ENCODE measurements at places on chromosomes 6 and 20. TPM values are rescaled to one million over a fixed set of nuclear protein-coding genes. Genes with fewer than 3 reads are reported as not detected.

Gene NFKBIL1
- 26.1 TPM for total RNA-seq

Gene HACE1
- 12.4 TPM for total RNA-seq

Gene ARMC2
- 7.9 TPM for total RNA-seq

Gene TFEB
- 8.6 TPM for total RNA-seq

DNA sequence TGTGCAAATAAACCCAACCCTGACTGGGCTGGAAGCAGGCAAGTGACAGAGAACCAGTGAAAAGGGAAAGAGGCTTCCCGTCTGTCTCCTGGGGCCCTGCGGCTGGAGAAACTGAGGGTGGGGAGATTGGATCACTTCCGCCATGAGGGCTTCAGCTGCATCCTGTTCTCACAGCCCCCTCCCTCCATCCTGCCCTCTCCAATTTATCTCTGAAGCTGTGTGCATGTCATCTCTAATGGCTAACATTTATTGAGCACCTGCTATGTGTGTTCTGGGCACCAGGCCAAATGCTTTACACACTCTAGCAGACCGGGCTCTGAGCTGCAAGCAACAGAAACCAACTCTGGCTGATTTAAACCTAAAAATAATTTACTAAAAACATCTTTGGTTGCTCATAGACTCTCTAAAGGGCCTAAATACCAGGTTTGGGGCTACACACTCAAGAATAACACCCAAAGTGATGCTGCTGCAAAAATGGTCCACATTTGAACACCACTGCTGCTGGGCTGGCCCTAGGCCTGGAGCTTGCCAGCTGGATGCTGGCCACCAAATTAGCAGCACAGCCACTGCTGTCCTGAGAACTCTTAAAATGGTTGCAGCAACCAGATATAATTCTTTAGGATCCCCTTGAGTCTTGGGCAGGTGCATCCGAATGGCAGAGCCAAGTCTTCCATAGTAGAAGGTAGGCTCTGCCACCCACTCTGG lies 123.6 kb upstream of the LRFN2 start:
- DNase-seq, result no peak

DNA sequence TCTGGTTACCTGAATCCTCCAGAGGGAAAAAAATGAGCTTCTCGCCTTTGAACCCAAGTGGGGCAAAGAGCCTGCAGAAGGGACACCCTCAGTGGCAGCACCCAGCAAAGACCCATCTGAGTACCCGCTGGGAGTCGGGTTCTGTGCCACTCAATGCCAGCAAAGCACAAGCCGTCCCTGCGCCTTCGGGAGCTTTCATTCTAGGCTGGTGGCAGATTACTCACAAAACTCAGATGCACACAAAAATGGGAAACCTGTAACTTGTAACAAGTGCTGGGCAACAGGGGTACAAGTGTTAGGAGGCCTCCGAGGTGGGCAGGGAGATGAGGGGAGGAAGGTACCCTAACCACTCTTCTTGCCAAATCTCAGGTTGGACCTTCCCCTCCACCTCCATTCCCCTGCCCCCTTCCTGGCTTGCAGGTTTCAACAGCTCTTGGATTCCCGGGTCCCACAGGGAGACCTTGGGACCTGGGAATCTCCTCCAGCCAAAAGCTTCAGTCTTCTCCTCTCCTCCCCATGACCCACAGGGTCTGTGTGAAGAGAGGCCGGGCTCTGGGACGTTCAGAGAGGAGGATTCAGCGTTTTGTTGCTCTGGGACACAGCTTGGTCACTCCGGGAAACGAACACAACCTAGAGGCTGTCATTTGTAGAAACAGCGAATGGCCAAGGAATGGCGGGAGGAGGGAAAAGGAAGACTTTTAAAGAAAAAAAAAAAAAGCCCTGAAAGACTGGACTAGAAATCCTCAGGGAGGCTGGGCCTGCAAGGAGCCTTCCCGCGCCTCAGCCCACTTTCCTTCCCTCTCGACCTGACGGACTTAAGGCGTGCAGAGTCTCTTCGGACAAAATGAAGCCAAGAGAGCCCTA lies 1.2 kb upstream of the PARD6B start:
- no peak for DNase-seq

- no peak for DNase-seq
Observed at GRCh38 chr6:136251394-136251793, 1.3 kb upstream of the MTFR2 start.

DNA sequence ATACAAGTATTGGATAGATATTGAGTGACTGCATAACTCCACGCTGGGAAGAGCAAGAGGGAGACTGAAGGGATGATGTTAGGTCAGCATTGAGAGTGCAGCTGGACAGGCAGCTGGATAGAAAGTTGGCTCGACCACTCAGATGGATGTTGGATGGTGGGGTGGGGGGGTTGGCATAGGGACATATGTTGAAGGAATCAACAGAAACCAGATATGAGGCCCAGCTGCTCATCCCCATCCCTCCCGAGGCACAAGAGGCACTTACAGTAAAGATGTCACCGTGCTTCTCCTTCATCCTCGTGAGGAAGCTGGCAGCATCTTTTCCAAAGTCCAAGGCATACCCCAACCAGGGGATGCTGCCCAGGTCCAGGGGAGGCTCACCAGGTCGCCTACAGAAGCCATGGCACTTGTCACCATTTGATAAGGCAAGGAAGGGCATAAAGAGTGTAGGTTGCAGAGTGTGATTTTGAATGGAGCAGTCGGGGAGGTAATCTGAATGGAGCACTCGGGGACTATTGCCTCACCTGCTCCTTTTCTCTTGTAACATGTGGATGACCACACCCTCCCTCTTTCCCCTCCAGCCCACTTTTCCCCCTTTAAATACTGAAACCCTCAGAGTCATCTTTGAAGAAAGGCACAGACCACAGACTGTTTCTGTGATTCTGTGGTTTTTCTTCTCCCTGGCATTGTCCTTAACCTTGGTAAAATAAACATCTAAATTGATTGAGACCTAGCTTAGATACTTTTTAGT lies 18.0 kb downstream of the PTGIS start:
- no peak for DNase-seq

GRCh38 chr20:46031701-46032254 lies 2.8 kb downstream of the SLC12A5 start:
- no peak for DNase-seq

DNA sequence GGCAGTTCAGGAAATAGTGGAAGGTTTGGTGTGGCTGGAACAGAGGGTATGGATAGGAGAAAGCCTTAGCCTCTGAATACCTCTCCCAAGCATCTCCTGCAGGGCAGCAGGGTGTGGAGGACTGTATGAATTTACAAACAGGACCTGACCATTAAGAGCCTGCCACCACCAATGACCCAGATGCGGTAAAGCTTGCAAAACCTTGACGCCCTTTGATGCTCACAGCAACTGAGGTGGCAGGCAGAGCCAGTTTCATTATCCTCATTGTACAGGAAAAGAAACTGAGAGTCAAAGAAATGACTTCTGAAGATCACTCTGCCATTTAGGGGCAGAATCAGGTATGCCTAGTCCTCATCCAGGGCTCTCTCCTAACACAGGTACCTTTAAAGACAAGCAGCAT lies 2.4 kb downstream of the HM13 start:
- DNase-seq, result no peak

DNA sequence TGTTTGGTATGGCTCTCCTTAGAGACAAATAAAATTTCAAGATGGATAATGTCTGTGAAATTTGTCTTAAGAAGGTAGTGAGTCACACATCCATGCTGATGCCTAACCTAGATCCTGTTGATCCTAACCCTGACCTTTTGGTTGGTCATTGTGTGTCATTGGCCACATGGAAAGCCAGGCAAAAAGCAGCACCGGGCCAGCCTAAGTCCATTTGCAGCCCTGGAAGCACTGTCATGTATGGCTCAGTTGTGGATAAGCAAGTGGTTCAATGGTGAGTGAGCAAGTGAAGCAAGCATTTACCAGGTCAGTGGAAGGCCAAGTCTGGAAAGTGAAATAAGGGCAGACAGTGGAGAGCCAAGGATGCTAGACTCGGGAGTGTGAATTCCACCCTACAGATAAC lies 12.1 kb upstream of the XRN2 start:
- DNase-seq, result no peak

GRCh38 chr20:41050361-41051008 lies 21.9 kb downstream of the TOP1 start:
- no peak for DNase-seq

DNA sequence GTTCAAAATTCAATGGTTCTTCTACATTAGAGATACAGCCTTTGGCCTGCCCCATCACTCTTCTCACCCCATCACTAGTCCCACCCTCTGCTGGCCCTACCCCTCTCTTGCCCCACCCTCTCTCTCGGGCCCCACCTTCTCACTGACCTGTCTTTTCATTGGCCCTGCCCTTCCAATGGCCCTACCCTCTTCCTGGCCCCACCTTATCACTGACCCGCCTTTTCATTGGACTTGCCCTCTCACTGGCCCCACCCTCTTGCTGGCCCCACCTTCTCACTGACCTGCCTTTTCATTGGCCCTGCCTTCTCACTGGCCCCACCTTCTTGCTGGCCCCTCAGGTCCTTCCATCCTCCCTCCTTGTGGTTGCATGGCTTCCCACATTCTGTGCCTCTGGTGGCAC lies 107.2 kb upstream of the PLEKHG1 start:
- peak; percentile 82 for DNase-seq

DNA sequence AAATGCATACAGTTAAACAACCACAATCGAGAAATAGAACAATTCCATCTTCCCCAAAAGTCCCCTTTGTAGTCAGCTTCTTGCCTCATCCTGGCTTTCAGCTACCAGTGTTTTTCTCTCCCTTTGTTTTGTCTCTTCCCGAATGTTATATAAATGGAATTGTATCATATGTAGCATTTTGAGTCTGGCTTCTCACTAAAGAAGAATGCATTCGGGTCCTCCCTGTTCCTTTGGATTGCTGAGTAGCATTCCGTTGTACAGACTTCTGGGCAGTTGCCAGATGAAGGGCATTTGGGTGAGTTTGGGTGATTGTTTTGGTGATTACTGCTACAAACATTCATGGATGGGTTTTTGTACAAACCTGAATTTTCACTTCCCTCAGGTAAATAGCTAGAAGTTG lies 27.8 kb downstream of the PRPH2 start:
- no peak for DNase-seq

DNA sequence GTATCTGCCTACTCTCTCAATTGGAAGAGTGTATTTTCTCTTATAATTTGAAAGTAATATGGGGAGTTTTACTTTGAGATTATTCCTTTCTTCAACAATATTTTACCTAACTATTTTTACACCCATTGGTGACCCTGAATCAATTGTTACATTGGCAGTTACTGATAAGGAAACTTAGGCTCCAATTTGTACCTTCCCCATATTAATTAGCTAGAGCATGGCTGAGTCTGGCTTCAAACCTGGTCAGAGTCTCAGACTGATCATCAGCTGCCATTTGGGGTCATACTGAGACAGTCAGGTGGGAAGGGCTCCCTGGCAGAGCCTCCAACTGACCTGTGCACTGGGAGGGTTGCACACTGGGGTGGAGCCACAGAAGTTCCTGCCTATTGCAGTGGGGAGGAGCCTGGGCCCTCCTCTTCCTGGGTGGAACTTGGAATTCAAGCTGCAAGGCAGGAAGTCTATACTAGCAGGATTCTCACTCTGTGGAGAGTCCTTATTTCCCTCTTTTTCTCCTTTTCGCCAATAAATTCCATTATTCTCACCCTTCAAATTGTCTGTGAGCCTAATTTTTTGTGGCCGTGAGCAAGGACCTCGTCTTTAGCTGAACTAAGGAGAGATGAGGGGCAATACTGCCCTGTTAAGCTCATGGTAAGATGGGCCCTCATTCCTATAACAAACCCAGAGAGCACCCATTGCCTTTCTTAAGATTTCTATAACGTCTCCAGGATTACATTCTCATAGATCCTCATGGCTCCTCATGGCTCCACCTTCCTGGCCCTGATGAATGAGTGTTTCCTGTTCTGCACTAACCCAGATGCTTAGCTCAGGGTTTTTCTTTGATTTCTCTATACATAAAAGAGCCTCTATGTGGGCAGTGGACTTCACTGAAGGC lies 285.1 kb downstream of the ADGB start:
- DNase-seq, result no peak

GRCh38 chr20:31740208-31740607 lies 1.1 kb downstream of the TPX2 start:
- peak; percentile 47 for DNase-seq

DNA sequence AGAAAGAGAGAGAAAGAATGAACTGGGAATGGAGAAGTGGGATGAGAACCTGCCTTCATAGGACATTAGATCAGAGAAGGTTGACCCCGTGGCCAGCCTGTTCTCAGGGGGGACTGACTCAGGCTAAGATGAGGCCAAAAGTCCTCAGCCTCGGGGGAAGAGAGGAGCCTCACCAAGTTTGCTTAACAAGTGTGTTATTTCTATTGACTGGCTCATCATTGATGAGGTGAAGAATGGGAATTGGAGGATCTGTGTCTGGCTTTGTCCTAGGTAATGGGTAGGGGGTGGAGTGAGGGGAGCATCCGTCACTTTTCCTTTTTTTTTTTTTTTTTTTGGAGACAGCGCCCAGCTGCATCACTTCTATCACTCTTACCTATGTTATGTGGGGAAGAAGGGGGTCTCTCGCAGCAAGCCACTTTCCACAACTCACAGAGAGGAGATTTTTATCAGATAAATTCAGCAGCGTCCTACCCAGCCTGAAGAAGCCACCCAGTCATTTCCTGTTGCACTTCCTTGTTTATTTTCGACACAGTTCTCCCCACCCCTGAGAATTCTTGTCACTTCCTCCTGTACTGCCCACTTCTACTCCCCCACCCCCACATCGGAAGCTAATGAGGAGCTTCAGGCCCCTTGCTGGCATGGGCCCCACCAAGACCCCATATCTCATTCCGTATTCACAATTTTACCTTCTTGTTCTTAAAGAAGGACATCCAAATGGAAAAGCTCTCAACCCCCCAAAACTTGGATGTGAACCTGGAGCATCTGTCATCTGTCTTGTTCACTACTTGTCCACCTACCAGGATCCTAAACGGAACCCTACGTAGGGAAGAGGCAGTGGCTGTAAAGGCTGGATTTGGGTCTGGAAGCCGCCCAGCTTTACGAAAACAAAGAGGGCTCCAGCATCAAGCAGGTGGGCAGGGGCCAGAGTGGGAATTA lies 2.8 kb upstream of the RNASET2 start:
- no peak for DNase-seq

DNA sequence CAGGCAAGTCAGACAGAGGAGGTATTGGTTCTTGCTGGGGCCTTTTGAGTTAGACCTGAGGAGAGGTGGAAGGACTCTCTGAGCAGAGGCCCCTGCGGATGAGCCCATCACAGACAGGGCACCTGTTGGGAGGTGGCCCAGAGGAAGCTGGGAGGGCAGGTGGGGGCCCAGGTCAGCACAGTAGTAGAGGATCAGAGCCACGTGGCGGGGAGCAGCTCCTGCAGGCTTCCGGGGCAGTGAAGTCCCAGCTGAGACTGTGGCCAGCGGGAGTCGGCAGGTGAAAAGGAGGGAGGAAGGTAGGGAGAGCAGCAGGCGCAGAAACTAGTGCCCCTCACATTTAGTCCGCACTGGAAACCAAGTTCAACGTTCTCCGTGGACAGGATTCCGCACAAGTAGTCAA lies 61.8 kb downstream of the RSPH3 start:
- DNase-seq, result no peak

GRCh38 chr6:107318100-107318736 lies 141.1 kb downstream of the PDSS2 start:
- peak; percentile 37 for DNase-seq

DNA sequence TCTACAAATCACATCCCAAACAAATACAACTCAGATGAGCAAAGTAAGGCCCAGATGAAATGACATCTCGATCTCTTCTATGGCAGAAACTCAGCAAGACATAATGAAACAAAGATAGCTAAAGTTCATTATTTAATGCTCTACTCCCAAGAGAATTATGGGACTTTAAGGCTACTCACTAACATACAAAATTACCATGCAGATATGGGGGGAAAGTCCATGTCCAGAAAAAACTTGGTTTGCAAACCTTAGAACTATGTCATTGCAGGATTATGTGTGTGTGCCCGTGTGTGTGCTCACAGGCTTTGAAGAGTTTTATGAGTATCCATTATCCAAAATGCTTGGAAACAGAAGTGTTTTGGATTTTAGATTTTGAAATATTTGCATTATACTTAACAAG lies 34.0 kb downstream of the AKIRIN2 start:
- no peak for DNase-seq

Data from PC-9 (cell line).